ENCODE measurements at places on chromosomes 7 and 10.

DNA sequence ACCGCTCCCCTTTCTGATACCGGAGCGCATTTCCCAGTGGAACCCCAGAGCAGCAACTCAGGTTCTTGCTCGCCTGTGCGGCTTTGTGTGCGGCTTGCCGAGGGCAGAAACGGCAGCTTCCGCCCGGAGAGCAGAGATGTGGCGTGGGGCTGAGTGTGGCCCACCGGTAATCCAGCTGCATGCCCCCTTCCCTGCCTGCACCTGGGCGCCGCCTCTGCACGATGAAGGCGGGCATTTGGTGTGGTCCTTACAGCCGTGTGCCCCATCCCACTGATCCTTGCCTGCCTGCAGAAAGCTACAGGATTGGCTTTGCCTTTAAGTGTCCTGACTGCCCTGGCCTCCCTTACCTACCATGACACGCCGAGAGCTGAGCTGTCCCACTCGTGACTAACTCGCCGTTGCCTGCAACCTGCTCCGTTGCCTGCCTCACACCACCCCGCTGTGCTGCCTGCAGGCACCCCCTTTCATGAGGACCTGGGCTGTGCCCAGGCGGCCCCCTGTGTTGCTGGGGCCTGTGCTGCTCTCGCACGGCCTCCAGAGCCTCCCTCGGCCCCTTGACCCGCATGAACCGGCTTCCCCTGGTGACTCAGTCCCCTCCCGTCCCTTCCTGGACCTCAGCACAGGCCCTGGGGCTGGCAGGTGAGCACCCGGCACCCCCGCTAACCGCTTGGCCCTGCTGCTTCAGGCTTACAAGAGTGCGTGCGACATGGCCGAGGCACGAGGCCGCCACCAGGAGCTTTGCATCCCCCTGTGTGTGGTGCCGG lies 48.0 kb downstream of the PITRM1 start:
- DNase-seq = no peak

DNA sequence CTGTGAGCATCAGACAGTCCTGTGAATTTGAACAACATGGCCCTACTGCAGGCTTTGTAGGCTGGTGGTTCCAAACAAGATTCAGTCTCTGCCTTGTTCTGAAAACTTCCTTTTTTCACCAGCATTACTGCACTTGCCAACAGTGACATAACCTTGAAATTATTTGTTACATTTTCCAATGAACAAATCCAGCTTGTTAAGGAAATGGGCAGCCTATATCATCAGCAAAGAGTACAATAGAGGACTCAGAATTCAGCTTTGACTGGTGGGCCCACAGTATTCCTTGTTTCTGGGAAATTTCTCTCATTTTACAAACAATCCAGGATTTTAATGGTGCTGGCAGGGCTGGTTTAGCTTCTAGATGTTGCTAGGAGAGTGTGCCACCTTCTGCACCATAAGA lies 703.7 kb upstream of the FZD8 start:
- DNase-seq = no peak

DNA sequence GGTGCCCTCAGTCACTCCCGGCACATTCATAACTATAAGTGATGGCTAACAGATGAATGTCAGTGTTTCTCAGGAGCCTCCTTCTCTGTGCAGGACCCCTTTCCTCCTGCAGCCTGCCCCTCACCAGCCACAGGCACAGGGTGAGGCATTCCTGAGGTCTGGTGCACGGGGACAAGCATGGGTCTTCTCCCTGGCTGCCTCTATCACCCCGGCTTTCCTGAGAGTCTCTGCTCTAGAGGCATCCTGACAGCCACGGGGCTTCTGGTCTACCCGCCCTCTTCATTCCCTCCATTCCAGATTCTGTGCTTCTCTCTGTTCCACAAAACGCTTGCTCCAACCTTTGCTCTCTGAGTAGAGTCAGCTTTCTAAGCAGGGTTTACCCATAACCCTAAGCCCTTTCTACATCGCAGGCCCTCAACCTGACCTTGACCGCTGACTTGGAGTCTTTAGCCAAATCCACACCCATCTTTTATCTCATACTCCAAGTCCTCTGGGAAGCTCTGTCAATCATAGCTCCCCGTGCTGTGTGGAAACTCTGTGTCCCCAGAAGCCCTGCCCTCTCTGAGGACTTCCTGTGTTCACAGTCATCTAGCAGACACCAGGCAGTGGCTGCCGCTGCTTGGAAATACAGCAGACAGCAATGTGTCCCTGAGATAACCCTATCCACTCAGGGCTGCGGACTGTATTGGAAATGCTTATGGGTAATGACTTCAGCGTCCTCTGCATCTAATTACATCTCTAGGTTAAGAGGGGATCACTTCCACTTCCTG lies 159.0 kb downstream of the SFMBT2 start:
- no peak for DNase-seq

DNA sequence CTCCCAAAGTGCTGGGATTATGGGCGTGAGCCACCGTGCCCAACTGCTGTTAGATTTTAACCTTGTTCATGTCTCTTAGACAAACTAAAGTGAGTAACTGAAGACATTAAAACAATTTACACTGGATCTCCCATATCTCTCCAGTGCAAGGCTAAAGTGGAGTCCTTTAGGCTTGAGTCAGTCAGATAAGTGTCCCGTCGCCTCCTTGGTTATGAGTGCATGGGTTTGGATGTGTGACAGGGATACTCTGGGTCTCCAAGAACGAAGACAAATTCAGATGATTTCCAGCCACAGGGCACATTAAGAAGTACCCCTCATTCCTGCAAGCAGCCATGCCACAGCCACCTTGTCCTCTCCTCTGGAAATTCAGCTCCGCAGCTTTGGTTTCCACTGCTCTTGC lies 66.1 kb upstream of the PDZD8 start:
- no peak for DNase-seq

- DNase-seq = peak; percentile 27
These were observed 268.6 kb downstream of the HGF start for GRCh38 chr7:81501220-81501619.

DNA sequence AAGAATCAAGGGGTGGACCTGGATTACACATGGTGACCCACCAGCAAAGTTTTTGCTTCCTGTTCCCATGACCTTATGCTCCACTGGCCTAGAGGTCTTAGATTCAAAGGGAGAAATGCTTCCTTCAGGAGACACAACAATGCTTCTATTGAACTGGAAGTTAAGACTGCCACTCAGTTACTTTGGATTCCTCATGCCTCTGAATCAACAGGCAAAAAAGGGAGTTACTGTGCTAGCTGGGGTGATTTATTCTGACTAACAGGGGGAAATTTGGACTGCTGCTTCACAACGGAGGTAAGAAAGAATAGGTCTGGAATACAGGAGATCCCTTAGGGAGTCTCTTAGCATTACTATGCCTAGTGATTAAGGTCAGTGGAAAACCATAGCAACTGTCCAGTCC lies 10.3 kb downstream of the TMEM229A start:
- no peak for DNase-seq

GRCh38 chr10:122062831-122063674 lies 74.1 kb downstream of the TACC2 start:
- peak; percentile 62 for DNase-seq

GRCh38 chr7:87316097-87316700 lies 29.3 kb upstream of the CROT start:
- no peak for DNase-seq

GRCh38 chr7:90758933-90759562 lies 162.9 kb downstream of the CDK14 start:
- DNase-seq = no peak

- DNase-seq = no peak
These were observed 67.8 kb downstream of the ELMO1 start for GRCh38 chr7:37380831-37381230.

- no peak for DNase-seq
These were observed 23.8 kb upstream of the FZD1 start for GRCh38 chr7:91240376-91240941.

DNA sequence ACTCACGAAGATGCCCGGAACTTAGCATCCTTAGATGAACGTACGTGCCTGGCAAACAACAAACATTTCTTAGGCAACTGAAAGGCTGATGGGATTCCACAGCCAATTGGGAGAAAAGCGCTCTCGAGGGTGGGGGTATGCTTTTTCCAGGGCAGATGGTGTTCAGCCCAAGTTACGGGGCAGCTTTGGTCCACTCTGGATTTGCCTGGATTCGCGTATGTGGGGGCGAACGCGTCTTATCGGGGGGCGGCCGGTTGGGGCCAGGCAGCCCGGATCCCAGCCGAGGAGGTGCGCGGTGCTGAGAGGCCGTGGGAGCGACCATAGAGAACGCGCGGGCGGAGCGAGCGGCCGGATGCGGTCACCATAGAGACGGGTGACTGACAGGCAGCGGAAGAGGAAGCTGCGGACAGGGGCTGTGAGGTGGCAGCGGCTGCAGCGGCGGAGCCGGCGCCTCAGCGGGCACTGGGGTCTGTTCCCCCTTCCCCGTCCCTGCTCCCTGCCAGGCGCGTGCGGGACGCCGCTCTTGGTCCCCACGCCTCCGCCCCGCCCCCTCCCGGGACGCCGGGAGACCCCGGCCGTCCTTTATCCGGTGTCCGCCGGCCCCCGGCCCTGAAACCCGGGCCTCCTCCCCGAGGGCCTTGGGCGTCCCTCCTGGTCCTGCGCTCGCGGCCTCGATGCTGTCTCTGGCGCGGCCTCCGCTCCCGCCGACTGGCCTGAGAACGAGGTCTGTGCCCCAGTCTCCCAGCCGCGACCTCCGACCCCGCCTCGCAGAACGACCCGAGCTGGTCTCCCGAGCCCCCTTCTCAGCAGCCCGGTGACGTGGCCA lies at the start of gene CHPF2:
Gene CHPF2 (plus strand): TSS at position 393 of the 826 bp plus-strand sequence. CDS start 1,529 bp downstream, outside the sequence.
- peak; percentile 92 for DNase-seq

- DNase-seq = no peak
These were observed 346.9 kb downstream of the RNLS start for GRCh38 chr10:88236121-88236743.

DNA sequence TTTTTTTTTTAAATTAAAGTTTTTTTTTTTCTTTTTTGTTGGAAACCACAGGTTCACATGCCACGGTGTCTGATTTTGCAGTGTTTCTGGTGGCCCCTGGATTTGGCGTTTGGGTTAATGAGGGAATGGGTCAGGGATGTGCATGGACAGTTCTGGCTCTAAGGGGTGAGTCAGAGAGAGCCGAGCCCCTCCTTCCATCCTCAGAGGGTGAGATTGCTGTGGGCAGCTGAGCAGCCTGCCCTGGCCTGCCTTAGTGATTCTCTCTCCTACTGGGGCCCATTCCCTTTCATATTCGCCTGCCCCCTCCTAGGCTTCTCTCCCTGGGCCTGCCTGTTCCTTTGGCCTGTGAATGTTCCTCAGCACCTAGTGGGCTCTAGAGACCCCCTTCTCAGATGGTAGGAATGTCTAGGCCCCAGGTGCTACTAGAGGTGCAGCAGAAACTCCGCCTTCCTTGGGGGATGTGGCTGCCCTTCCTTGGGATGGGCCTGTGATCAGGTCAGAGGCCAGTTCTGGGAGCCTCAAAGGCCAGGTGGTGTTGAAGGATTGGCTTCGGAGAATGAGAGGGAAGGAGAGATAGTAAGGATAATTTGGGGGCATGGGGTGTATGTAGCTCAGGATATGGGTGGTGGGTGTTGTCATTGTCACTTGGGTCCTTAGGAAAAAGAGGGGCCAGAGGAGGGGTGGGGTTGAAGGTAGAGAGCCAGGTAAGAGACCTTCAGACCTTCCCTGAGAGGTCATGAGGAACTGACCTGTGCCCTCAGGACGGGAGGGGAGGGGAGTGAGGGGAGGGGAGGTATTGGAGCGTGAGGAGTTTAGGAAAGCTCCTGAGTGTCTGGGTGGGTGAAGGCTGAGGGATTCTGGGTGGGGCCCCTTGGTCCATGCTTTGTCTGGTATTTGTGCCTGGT lies 19.8 kb downstream of the TSPAN14 start:
- DNase-seq = no peak

- DNase-seq = no peak
These were observed 2.1 kb downstream of the ST8SIA6 start for GRCh38 chr10:17452060-17452841.

- no peak for DNase-seq
These were observed 35.5 kb downstream of the ADGRA1 start for GRCh38 chr10:133123050-133123745.

GRCh38 chr10:88383276-88383675 lies 199.8 kb downstream of the RNLS start:
- DNase-seq = no peak

DNA sequence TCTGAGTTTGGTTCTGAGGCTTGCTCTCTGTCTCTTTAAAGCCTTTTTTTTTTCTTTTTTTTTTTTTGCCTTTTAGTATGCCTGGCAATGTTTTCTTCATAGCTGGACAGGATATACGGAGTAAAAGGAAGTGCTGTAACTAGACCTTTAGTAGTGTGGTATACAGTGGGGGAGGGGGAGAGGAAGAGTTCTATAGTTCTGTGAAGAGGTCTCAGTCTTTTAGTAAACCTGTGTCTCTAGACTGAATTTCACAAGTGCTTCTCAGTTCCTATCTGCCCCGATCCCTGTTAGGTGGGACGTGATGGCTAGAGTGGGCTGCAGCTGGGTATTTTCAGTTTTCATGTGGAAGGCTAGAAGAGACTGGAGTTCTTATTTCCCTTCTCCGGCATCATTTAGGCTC lies 3.1 kb upstream of the ABCC2 start:
- DNase-seq = no peak

DNA sequence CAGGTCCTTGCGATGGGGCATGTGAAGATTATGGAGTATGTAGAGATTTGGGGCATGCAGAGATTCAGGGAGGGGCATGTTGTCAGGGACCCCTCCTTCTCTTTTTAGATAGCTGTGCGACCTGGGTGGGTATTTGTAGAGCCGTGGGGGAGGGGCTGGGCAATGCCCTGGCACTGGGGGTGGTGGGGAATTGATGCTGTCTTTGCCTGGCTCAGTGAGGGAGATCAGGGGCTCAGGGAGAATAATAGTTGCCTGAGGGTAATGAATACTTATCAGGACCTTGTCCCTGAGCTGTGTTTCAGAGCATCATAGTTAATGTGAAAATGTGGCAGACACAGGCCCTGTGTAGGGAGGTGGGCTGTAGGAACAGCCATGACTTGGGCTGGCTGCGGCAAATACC lies 3.5 kb downstream of the RAMP3 start:
- no peak for DNase-seq

- no peak for DNase-seq
These were observed 22.6 kb downstream of the ZNRF2 start for GRCh38 chr7:30306976-30307375.

DNA sequence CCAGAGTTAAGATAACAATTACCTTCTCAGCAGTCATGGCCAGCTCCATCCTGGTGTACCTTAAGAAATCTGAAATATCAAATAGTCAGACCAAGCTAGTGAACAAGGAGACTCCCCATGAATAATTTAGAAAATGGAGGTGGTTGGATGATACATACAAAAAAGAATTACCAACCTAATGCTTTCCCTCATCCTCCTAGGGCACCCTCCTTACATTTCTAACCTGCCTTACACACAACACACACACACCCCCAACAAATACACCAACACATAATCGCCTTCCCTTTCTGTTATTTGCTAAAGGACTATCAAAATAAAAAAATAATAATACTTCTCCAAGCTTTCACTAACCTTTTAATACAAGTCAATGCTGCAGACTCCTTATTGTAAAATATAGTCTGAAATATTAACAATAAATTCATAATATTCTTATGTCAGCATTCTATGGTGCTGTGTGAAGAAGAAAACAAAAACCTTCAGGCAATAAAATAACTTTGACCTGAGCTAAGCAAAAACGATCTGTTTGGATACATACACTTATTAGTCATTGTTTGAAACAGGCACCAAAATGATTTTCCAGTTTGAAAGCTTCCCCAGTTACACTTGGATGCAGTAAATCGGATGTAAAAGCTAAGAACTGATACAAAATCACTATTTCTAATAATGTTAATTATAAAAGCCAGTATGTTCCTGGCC lies 3.4 kb downstream of the TWIST1 start:
- DNase-seq = no peak
